ENCODE measurements at places on chromosomes 4 and X.
A peak's percentile ranks its signal among the peaks of the same experiment; 100 is the strongest.

- H3K36me3 ChIP-seq, result no peaks in the 10 kb centered on the region
- no peak for DNase-seq
- no peak overlapping the region for H3K27ac ChIP-seq
- no peaks in the 10 kb centered on the region for H3K27me3 ChIP-seq
- no peak overlapping the region for H3K4me3 ChIP-seq
These were observed 585.0 kb downstream of the STPG2 start for GRCh38 chr4:97558204-97558778.

DNA sequence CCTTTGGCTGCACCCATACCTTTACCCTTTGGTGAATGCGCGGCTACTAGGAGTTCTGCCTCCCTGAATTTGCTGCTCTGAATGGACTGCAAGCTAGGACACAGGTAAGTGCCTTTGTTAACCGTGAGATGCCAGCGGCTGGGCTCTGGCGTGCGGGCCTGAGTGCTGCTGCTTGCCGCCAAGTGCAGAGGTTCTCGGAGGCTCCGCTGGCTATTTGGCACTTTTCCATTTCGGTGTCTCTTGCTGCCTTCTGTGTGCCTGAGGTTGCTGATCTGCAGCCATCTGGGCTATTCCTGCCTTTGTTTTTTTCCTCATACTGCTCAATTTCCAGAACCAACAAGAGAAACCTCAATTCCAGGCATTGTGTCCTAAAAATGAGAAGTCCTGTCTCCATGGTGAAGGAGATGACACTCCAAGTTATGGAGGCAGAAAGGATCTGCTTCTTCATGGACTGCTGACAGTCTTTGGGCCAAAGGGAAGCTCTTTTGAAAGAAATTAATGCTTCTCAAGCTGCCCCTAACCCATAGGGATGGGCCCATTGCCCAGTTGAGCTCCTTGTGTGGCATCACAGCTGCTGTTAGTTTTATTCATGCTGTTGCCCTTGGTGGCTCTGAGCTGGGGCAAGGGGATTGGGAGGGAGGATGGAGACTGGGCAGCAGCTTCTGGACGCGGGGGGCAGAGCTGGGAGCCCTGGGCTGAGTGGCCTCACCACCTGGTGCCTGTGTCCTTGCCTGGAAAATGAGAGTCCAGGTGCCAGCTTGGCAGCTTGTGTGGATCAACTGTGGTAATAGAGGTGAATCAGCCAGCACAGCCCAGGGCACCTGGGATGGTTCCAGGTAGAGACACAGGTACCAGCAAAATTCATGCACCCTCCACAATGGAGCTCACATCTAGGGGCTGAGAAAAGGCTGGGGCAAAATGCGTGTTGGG, 3.8 kb upstream of the TBC1D14 start:
- no peak overlapping the region for H3K27ac ChIP-seq
- H3K4me3 ChIP-seq, result no peak overlapping the region
- H3K27me3 ChIP-seq, result no peaks in the 10 kb centered on the region
- H3K36me3 ChIP-seq, result no peaks in the 10 kb centered on the region

GRCh38 chr4:20403290-20403689, 151.6 kb downstream of the SLIT2 start:
- no peak overlapping the region for H3K4me3 ChIP-seq
- H3K36me3 ChIP-seq, result no peaks in the 10 kb centered on the region

DNA sequence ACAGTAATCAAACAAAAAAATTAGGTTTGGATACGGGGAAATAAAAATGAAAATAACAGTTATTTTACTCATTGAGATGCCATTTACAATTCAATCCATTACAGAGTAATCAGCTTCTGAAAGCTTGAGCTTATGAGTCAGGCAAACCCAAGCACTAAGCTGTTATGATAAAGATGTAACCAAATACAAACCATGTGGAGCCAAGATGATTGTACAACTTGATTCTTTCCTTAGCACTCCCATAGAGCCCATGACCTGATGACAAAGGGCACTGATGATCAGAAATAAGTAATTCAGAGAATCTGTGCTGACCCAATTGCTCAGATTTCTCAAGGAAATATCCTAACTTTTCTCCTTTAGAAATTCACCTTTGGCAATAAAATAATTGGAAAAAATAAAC, 40.5 kb upstream of the PRKG2 start:
- no peaks in the 10 kb centered on the region for H3K36me3 ChIP-seq
- H3K4me3 ChIP-seq, result no peak overlapping the region
- no peaks in the 10 kb centered on the region for H3K4me1 ChIP-seq
- no peaks in the 10 kb centered on the region for H3K27me3 ChIP-seq

DNA sequence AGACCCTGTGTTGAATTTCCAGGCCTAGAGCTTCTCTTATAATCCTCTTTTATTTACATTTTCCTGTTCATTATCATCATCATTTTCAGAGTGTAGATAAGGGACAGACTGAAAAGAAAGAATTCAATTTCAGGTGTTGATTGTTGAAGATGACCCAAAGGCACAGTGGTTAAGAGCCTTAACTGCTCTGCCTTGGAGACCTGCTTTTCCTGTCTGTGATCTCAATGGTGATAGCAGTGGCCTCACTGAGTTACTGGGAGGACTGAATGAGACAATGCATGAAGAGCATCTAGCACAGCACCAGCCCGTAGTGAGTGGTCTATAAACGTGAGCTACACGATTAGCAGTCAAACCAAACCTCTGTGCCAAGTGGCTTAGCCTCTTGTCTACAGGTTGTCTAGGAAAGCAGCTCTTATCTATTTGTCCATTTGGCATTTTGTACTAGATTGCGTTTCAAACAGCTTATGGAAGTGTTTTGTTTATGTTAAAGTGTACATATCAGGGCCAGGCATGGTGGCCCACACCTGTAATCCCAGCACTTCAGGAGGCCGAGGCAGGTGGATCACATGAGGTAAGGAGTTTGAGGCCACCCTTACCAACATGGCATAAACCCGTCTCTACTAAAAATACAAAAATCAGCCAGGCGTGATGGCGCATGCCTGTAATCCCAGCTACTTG, 41.5 kb downstream of the SETD7 start:
- H3K27ac ChIP-seq, result no peak overlapping the region
- DNase-seq, result no peak

DNA sequence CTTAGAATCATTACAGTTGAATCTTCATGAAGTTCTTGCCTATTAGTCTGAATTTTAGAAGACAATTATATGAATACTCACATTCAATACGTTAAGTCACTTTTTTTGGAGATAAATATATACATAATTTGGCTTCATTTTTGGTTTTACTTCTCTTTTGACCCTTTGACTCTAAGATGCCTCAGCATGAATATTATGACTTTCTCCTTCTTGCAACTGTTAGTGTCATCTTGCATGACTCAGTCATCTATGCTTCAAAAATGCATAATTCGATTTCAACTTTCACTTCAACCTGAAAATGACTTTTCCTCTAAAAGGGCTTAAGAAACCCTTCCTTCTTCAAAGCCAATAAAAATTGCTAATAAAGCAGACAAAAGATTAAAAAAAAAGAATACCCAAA, 1427.5 kb downstream of the ADGRL3 start:
- DNase-seq, result no peak
- no peaks in the 10 kb centered on the region for H3K27me3 ChIP-seq
- H3K27ac ChIP-seq, result no peak overlapping the region
- H3K4me1 ChIP-seq, result no peaks in the 10 kb centered on the region
- no peak overlapping the region for H3K4me3 ChIP-seq
- H3K36me3 ChIP-seq, result no peaks in the 10 kb centered on the region

GRCh38 chrX:150573106-150573505, 4.7 kb downstream of the MTM1 start:
- H3K4me3 ChIP-seq, result no peak overlapping the region
- peaks cover 45% of the 10 kb centered on the region for H3K4me1 ChIP-seq
- DNase-seq, result no peak
- no peak overlapping the region for H3K27ac ChIP-seq
- no peaks in the 10 kb centered on the region for H3K36me3 ChIP-seq
- H3K27me3 ChIP-seq, result no peaks in the 10 kb centered on the region

DNA sequence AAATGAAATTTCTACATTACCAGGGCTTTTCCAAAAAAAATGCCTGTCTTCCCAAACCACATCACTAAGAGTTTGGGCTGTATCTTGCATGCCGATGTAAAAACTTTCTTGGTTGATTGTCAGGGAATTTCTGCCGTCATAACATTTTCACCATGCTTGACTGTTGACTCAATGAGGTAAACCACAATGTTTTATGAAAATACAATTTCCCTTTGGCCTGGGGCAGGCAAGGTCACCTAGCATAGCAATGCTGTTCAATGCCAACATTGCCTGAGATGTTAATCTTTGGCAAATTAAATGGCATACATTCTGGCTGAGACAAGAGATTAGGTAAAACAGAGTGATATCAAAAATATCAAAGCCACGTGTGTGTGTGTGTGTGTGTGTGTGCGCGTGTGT, 137.1 kb upstream of the TBL1X start:
- no peak overlapping the region for H3K4me3 ChIP-seq
- H3K36me3 ChIP-seq, result no peaks in the 10 kb centered on the region
- DNase-seq, result no peak
- no peaks in the 10 kb centered on the region for H3K4me1 ChIP-seq
- H3K27ac ChIP-seq, result no peak overlapping the region
- H3K27me3 ChIP-seq, result no peaks in the 10 kb centered on the region

DNA sequence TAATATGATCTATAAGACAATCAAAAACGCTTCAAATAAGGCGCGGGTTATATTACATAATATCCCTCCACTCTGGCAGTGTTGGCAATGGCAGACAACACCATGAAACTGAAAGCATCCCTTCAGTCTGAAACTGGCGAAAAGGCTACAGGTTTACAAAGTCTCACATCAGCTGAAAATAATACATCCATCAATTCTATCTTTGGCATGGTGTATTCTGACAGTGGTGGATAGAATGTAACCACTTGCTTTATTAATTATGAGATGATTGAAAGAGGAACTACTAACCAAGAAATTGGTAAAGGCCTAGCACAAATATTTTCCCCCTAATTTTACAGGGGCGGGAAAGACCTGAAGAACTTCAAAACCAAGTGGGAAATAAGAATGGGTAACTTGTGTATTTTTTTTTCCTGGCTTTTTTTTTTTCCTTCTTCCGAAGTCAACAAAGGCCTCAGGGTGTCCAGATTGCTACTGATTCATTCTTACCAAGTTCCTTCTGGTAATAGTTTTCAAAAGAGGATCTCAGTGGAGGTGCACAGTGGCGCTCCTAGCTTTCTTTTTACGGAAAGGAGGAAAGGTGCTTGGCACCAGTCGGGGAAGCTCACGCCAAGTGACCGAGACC, 728 bp downstream of the UBA6 start:
- peaks cover 42% of the 10 kb centered on the region for H3K4me1 ChIP-seq
- H3K36me3 ChIP-seq, result peaks cover 7% of the 10 kb centered on the region
- H3K4me3 ChIP-seq, result peak overlapping the region; percentile 92
- no peaks in the 10 kb centered on the region for H3K27me3 ChIP-seq
- H3K27ac ChIP-seq, result peak overlapping the region; percentile 94

DNA sequence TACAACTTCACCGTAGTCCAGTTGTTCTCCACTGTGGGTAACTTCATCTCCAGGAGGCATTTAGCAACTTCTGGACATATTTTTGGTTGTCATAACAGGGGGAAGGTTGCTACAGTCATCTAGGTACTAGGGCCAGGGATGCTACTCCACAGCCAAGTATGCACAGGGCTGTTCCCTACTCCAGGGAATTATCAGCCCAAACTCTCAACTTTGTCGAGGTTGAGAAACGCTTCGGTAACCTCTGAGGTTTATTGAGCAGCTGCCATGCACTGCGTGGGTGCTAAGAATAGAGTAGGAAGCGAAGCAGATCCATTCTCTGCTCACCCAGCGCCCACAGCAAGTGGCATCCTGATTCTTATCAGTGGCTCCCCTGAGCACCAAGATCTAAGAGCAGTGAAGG, 8.2 kb downstream of the FGFBP1 start:
- H3K27ac ChIP-seq, result no peak overlapping the region
- no peak overlapping the region for H3K4me3 ChIP-seq
- H3K36me3 ChIP-seq, result no peaks in the 10 kb centered on the region
- no peaks in the 10 kb centered on the region for H3K27me3 ChIP-seq
- DNase-seq, result no peak
- no peaks in the 10 kb centered on the region for H3K4me1 ChIP-seq

DNA sequence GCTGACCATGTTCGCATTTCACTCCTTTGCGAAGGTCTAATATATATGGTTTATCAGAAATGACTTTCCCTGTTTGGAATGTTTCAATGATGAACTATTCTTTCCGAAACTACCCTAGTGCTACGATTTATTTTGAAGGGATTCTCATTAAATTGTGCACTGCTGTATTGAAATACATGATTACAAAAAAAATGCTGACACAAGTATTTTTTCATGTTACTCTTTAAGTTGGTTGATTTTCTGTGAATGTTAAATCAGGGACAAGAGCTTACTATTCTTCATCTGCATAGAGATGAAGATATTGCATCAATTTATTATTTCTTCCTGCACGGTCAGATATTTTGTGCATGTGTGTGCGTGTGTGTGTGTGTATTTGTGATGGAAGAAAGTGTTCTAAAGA, 731.5 kb upstream of the AGA start:
- DNase-seq, result no peak
- H3K27me3 ChIP-seq, result no peaks in the 10 kb centered on the region
- no peaks in the 10 kb centered on the region for H3K36me3 ChIP-seq

DNA sequence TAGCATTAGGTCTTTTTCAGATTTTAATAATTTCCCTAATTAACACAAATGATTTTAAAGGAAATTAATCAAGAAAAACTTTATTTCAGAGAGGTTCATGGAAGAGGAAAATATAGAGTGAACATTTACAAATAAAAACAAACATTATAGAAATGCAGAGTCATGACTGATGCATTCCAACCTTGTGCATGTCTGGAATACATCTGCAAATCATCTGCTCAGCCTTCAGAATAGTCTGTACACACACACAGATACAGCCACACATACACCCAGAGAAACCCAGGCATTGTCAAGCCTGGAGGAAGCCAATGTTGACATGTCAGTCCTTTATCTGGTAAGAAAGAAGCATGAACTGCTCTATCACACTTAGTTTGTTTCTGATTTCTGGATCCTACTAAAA, 61.3 kb upstream of the NFKB1 start:
- H3K4me3 ChIP-seq, result no peak overlapping the region
- no peaks in the 10 kb centered on the region for H3K36me3 ChIP-seq
- H3K27me3 ChIP-seq, result no peaks in the 10 kb centered on the region
- H3K4me1 ChIP-seq, result no peaks in the 10 kb centered on the region

- DNase-seq, result no peak
- H3K36me3 ChIP-seq, result no peaks in the 10 kb centered on the region
- no peaks in the 10 kb centered on the region for H3K4me1 ChIP-seq
These were observed 177.4 kb downstream of the COL25A1 start for GRCh38 chr4:109125084-109125483.

DNA sequence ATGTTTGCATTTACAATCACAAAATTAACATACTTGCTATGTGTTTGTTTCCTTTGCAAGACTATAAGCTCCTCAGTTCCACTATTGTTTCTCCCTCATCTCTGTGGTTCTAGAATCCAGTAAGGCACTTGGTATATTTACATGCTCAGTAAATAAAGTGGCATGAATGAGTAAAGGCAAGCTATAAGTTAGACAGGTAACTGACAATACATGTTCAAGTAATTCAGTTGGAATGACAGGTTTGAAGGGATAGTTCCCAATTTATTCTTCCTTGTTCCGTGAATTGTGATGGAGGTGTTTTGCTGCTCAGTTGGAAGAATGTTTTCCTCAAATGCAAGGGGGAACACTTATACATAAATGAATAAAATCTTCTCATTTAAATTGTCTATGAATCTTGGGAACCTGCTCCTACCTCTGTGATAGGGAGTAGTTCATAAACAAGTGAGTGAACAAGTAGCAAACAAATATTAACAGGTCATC, 54.1 kb upstream of the DHX15 start:
- no peak for DNase-seq
- H3K36me3 ChIP-seq, result no peaks in the 10 kb centered on the region
- H3K4me1 ChIP-seq, result no peaks in the 10 kb centered on the region
- no peaks in the 10 kb centered on the region for H3K27me3 ChIP-seq

- H3K27ac ChIP-seq, result peak overlapping the region; percentile 64
- peaks cover 66% of the 10 kb centered on the region for H3K4me1 ChIP-seq
- H3K27me3 ChIP-seq, result no peaks in the 10 kb centered on the region
- no peak for DNase-seq
- H3K4me3 ChIP-seq, result no peak overlapping the region
- peaks cover 33% of the 10 kb centered on the region for H3K36me3 ChIP-seq
These were observed 118.4 kb downstream of the AFF1 start for GRCh38 chr4:87053176-87053658.

Data from spleen (tissue), 13 donors.